ENCODE measurements at places on chromosomes 1 and 21. TPM values are rescaled to one million over a fixed set of nuclear protein-coding genes. Genes with fewer than 3 reads are reported as not detected.

Gene IVL
- total RNA-seq = not detected

DNA sequence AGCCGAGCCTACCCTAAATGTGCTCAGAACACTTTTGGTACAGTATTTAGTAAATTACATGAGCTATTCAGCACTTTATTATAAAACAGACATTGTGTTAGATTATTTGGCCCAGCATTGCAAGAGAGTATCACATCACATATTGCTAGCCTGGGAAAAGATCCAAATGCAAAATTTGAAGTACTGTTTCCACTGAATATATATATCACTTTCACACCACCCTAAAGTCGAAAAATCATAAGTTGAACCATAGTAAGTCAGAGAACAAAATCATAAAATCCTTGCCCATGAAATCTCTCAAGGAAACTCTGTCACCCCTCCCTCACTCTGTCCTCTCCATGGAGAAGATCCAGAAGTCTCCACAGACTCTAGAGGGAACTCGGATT lies 33.1 kb downstream of the RGS8 start:
- no peak for DNase-seq

DNA sequence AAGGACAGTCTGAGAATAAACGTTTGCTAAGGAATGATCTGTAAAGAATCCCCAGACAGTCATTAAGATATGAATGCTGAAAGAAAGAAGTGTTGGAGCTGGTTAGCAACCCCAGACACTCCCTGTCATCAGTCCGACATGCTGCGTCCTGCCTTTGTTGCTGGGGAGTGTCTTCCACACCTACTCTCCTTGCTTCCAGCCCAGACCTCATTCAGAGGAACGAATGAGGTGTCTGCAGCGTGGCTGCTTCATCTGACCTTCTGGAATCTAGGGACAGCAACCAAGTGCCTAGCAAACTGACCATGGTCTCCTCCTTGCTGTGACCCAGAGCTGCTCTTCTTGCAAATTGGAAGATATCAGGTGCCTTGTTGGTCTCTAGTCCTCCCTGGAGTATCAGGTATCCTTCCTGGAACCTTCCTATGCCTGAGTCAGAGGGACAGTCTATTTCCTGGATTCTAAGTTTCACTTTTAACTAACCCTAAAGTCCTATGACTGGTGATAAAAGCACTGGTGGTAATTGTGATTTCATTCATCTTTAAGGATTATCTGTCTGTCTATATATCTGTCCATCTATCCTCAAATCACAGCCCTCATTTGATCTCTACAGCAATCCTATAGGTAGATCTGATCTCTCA lies 45.3 kb downstream of the NFASC start:
- DNase-seq = no peak

DNA sequence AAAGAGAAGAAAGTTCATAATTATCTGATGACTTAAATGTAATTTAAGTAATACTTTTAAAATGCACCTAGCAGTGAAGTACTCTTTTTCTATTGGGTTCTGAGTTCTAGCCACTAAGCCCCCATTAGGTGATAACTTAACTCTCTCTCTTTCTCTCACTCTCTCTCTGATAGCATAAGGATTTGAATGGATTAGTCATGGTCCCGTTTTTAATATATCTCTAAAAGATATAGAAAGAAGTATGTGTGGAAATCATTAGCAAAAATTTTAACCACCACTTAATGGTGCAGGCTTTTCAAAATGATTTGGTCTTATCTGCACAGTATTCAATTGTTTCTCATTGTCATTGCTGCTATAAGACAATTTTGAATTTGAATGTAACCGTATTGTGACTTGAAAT lies 78.2 kb downstream of the RWDD3 start:
- no peak for DNase-seq

DNA sequence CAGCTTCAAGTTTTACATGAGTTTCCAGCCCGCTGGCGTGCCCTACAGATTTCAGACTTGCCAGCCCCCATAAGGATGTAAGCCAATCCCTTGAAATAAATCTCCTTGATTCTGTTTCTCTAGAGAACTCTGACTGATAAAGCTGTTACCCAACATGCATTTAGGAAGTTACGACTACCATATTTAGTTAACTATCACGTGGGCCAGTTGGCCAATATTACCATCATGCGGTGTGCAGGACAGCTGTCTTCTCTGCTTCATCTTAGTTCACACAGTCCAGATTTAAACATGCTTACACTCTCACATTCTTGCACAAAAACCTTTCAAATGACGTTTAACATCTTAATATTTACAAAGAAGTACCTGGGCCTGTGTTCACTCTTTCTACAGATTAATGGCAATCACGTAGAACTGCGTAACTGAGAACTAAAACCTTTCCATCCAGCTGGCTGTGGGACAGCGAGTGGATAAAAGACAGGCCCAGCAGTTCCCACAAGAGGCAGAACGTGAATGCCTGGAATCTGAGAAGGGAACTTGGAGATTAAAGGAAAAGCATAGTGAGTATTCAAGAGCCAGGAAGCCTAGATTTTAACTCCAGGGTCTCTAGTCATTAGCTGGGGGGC lies 20.8 kb downstream of the FAM177B start:
- no peak for DNase-seq

Gene HSPB7
- 0.10 TPM for total RNA-seq

Measured in Panc1 (cell line).